Kidney epithelial cell (primary cell): ENCODE measurements at places on chromosomes 5 and 9. TPM values are rescaled to one million over a fixed set of nuclear protein-coding genes. Genes with fewer than 3 reads are reported as not detected.

GRCh38 chr9:129305246-129305645, 127.2 kb upstream of the IER5L start:
- DNase-seq: no peak

DNA sequence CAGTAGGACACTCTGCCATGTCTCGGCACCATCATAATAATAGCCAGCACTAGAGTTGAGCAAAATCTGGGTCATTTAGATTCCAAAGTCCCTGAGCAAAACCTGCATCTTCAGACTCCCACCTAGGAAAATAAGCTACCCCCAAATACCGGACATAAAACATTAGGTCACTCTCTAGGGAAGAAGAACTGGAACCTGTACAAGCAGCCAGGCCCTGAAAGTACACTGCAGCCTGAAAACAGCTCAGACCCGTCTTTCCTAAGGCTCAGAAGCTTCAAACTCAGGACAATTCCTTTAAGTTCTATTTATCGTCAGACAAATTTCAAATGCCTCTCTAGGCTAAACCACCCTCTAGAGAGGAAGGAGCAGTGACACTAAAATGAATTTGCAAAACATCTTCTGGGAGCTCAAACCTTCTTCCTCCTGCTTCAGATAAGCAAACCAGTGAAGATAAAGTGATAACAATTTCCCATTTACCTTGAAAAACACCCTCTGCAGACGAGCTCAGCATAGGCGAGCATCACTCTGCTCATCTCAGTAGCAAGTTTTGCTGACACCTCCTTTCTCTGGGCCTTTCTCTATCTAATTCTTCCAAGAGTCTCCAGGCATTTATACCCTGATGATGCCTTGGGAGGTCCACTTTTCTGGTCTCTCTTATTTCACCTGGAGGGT, 34.0 kb downstream of the ADAM19 start:
- DNase-seq: no peak

GRCh38 chr9:90836411-90837080, 34.9 kb downstream of the SYK start:
- no peak for DNase-seq

GRCh38 chr5:164148292-164148691, 642.9 kb downstream of the MAT2B start:
- no peak for DNase-seq

GRCh38 chr9:35318741-35319140, 156.9 kb downstream of the UNC13B start:
- DNase-seq: no peak

Gene NR5A1
- total RNA-seq: not detected in 2 replicates

GRCh38 chr9:120926397-120926928, at the start of gene TRAF1:
Gene TRAF1, minus strand, starts transcription at chr9:120926796. Its CDS starts 721 bp downstream, at chr9:120926075.
- no peak for DNase-seq

DNA sequence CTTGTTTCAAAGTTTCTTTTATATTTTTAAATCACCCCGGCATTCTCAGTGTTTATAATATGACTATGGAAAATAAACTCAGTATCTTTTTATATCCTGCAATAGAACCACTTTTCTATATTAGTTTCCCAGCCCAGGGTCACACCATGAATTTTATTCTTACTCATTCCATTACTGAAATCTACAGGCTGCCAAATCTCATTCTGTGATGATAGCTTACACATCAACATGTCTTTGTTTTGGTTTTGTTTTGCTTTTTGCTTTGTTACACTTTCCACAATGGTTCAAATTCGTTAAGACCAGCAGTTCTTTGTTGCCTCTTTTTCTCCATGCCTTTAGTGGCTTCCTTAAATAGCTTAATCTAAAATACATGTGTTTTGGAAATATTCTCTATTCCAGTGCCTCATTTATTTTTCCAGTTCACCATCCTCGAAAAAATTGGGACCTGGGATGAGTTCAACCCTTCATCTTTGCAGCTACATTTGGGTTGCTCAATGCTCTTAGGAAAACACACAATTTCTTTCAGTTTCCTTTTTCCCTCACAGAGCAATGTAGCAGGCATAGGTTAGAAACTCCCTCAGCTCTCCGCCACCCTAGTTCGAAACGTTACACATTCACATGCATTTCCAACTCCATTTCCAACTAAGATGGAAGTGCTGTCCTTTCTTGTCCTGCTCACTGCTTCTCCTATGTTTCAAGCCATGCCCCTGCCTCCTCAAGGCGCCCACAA, 1146.3 kb downstream of the MAT2B start:
- no peak for DNase-seq

Gene ADGRV1
- total RNA-seq: 2.7 and 3.5 TPM in 2 replicates

DNA sequence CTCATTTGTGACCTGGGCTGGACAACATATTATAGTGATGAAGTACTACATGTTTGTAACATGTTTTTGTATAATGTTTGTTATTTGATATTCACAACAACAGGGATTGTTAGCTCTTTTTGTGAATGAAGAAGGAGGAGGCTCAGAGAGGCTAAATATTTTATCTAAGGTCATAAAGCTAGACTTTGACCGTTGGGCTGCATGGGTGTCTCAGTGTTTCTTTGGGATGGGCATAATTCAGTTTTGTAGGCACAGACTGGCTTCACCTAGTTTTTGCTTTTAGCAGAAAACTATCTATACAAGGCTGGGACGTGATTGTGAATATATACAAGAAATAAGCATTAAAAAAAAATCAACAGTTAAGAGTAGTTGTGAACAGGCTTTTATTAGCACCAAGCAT, 15.0 kb upstream of the GNG10 start:
- DNase-seq: no peak

Gene GLDC
- total RNA-seq: 10.3 and 17.3 TPM in 2 replicates

DNA sequence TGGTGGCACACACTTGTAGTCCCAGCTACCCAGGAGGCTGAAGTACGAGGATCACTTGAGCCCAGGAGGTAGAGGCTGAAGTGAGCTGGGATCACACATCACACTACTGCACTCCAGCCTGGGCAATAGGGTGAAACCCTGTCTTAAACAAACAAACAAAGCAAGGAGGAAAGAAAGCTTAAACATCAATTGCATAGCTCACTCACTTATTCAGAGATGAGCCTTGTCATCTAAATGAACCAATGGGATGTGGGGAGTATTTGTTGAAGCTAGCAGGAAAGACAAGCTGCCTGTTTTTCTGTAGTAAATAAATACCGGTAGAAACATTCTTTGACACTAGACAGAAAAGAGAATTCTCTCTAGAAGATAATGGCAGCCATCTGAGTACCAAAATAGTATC, 161.0 kb upstream of the SLC12A2 start:
- DNase-seq: no peak

- peak; percentile 5 for DNase-seq
Observed at GRCh38 chr5:148033134-148033533, 30.6 kb upstream of the SPINK5 start.

DNA sequence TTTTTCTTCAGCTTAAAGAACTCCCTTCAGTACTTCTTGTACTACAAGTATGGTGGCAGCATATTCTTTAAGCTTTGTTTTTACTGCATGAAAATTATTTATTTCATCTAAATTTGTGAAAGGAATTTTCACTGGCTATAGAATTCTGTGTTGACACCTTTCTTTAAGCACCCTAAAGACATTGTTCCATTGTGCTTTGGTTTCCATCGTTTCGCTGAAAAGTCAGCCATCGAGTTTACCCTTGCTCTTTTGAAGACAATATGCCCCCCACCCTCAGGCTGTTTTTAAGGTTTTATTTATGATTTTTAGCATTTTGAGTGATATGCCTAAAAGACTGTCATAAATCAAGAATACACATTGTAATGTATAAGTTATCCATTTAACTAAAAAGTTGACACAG, 27.3 kb upstream of the COL5A1 start:
- no peak for DNase-seq

DNA sequence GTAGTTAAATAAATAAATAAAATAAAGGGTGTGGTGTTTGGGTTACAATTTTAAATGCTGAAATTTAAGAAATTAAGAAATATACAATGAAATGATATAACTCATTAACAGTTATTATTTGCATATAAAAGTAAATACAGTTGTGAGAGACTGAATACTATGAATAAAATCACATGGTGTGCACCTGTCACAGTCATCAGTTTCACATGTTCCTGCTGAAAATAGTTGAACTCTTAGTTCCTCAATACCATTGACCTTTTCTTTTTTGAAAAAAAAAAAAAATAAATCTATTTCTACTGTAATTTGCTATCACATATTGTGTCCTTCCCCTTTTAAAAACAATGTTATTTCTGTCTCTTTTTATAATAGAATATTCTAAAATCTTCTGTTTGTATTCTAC, 130.9 kb upstream of the CHD1 start:
- no peak for DNase-seq

Gene TRIO
- 174 and 196 TPM in 2 replicates for total RNA-seq

DNA sequence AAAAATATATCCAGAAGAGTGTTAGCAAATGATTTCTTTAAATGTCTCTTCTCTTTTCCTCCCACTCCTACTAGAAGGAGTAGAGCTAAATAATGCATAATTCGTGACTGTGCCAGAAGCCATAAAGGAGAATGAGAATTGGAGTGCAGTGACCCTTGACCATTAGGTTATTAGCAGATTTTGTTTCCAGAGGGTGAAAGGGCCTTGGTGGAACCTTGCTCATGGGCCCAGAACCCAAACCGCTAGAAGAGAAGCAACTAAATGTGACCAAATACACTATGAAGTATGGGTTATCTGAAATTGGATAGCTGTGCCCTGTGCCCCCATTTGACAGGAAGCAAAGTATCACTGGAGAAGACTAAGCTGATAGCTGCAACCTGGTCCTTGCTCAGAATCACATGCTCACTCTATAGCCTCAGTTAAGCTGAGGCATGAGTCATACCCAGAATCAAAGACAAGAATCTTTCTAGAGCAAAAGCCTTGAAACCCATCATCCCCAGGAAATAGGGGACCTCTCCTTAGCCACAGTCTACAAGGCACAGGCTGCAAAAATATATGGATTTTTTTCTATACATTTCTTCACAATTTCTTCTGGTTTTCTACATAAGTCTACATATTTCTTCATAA, 36.3 kb downstream of the CAPSL start:
- no peak for DNase-seq

DNA sequence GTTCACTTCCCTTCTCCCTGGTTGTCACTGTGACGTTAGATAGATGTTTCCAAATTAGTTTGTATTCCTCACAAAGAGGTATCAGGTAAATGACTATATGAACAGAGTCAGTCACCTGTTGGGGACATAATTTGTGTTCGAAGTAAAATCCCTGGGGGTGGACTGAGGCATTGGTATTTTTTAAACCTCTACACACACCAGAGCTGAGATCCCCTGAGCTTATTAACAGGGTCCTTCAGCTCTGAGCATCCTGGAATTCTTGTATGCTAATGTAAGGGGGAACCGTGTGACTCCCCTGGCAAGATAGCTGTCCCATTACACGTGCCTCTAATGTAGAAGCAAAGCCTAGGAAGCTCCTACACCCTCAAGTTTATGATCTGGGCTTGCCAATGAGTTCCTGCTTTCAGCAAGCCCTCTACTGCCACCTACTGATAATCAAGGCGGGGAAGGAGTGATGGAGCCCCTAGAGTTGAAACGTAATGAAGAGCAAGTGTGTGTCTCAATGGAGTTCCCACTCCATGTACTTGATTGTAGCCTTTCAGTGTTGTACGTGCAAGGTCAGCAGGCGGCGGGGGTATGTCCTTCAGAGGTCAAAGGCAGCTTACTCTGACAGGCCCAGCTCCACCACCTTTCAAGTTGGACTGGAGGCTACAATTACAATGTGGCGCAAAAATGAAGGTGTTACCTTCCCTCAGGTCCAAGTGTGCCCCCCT, 14.4 kb downstream of the PRKACG start:
- peak; percentile 29 for DNase-seq

Gene POU5F2
- total RNA-seq: 0.29 and 0.62 TPM in 2 replicates

DNA sequence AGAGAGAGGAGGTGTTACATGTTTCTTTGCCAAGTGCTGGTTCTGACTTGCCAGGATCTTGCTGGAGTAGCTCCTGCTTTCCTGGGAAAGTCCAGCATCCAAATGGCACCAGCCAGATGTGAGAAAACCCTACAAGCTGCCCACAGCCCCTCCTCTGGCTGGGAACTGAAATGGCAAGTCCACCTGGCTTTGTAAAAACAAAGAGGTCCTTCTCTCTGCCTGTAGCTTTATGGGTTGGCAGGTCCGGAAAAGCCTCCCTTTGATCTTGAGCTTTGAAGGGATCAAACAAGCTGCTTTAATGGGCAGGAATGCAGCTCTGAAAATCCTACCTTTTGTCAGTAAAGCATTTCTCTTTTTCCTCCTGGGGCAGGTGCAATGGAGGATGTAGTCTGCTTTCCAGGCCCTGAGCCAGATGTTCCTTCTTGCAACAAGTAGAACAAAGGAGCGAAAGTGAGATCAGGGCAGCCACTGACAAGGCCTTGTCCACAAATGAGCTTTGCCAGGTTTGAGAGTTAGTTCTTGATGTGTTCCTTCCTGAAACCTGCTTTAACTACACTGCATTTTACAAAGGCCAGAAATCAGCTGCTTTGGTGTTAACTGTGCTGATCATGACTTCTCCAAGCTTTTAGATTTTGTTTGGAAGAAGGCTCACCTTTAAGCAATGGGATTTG, 456.7 kb downstream of the ZNF608 start:
- no peak for DNase-seq

- no peak for DNase-seq
Observed at GRCh38 chr5:65867542-65868195, 58.7 kb upstream of the ERBIN start.

DNA sequence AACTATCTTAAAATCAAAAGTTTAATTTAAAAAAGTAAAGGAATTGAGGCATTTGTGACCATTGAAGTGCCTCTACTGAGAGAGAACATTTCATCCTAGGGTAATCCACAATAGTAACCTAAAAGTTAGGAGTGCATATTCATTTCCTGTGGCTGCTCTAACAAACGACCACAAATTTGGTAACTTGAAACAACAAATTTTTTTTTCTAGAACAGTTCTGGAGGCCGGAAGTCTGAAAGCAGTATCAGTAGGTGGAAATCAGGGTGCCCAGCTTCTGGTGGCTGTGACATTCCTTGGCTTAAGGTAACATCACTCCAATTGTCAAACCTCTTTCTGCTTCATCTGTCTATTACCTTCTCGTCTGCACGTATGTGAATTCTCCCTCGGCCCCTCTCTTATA, 67.1 kb upstream of the SSBP2 start:
- DNase-seq: no peak

Gene GABRB2
- 0.07 TPM in 1 of 2 replicates, not detected in the other for total RNA-seq

- no peak for DNase-seq
Observed at GRCh38 chr9:29220596-29221251, 1647.4 kb upstream of the C9orf72 start.
